ENCODE measurements at places on chromosomes 5 and 9.

GRCh38 chr5:133035224-133035623 lies 8.9 kb upstream of the ZCCHC10 start:
- no peak for DNase-seq

DNA sequence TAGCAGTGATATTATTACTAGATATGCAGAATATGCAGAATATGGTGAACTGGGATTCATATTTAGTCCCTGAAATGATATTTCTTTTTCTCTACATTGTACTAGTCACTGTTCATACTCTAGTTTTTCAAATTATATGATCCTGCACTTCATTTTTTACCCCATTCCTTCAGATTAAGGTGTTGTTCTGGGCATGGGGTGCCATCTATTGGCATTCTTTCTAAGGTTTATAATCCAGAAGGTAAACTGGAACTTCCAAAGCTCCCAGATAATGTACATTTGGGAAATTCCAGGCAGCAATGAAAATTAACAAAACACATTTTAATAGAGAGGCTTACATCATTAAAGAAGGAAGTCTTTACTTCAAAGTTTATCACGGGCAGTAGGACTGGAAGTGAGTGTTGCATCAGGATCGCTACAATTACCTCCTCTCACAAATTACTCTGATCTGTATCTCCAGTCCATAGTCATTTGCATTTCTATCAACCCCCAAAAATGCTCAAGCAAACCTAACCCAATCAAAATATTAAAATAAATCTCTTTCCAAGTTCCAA lies 12.5 kb downstream of the RFX3 start:
- no peak for DNase-seq

DNA sequence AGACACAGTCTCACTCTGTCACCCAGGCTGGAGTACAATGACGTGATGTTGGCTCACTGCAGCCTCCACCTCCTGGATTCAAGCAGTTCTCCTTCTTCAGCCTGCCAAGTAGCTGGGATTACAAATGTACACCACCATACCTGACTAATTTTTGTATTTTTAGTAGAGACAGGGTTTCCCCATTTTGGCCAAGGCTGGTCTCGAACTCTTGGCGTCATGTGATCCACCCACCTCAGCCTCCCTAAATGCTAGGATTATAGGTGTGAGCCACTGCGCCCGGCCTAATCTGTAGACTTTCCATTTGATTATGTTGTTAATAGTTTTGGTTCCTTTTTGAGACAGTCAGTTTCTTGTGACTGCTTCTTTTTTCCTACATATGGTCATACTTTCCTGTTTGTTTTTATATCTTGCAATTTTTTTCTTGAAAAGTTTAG lies 31.0 kb downstream of the MTREX start:
- DNase-seq: no peak

DNA sequence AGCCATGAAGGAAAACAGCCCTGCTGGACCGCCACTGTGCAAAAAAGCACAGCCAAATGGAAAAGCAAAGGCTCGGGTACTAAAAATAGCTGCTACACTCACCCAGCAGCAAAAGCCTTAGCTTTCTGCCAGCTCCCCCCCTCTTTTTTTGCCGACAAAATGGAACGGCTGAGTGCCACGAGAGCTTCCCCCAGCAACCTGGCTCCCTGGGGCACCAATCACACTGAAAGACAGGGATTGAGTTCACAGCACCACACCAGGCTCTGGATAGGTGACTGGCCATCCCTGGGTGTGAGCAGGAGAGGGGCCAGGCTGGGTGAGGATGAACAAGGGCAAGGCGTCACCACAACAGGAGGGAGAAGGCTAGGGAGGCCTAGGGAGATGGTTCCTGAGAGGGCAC lies 66.7 kb downstream of the SIL1 start:
- peak; percentile 16 for DNase-seq

DNA sequence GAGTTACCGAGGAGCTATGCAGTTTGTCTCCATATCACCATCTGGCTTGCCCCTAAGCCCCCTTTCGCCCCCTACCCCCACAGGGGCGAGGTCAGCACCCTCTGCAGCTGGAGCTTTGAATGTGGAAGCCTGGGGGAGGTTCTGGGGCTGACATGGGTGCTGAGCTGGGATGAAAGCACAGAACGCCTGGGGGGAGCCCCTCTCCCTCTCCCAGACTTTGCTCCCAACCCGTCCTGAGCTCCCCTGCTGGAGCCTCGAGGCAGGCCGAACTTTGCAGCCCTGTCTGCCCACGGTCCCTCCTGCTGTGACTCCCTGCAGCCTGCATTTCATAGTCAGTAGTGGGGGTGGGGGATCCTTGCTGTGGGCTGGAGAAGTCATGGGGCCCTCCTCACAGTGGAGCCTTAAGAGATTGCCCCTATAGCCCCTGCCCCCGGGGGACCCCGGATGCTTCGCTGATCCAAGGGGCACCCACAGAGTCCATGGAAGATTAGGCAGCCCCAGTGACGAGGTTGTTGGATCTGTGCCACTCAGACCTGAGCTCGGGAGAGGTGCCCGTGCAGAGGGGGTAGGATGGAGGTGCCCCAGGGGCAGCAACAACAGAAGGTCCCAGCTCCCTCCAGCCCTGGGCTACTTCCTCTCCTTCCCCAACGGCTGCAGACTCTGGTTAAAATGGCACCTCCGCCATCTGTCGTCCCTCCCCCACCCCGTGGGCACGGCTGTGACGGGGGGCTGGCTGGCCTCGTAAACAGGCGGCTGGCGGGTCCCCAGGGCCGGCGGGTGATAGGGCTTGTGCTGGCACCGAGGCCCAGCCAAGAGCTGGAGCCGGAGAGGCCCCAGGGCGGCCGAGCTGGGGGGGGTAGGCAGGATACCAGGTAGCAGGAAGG lies 162.0 kb downstream of the C9orf50 start:
- peak; percentile 46 for DNase-seq

DNA sequence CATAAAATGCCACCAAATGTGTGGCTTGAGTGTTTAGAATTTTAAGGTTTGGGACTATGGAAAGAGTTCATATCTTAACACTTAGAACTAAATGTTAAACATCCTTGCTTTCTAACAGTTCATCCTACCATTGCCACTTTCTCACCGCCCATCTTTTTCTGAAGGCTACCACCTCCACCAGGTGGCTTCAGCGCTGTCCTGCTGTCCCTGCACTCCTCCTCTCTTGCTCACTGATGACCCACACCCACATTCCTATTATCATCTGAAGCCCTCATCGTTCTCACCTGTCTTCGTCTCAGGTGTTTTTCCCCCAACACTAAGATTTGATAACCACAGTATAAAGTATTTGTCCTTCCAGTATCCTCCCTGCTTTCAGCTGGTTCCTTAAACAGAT lies 7.4 kb downstream of the MEGF10 start:
- DNase-seq: no peak

DNA sequence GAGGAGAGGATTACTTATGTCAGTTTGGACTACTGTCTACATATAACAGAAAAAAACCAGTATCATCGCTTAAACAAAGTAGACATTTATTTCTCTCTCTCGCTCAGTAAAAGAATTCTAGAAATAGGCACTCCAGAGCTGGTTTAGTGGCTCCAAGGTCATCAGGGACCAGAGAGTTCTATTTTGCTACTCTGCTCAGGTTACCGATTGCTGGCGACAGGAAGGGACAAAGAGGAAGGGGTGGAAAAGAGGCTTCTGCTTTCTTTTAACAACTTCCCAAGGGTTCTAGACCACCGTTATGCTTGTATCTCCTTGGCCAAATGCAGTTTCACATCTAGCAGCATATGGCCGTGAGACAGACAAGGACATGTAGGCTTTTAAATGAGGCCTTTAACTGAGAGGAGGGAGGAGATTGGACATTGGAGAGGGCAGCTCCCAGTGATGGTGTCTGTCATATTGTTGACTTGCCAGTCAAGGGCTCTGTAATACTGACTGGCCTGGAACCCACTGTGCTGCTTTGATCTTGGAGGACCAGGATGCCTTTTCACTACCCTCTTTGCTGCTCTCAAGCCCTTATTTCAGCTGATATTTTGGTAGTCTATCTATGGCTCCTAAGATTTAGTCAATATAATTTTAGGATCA lies 15.6 kb upstream of the DCP2 start:
- no peak for DNase-seq

DNA sequence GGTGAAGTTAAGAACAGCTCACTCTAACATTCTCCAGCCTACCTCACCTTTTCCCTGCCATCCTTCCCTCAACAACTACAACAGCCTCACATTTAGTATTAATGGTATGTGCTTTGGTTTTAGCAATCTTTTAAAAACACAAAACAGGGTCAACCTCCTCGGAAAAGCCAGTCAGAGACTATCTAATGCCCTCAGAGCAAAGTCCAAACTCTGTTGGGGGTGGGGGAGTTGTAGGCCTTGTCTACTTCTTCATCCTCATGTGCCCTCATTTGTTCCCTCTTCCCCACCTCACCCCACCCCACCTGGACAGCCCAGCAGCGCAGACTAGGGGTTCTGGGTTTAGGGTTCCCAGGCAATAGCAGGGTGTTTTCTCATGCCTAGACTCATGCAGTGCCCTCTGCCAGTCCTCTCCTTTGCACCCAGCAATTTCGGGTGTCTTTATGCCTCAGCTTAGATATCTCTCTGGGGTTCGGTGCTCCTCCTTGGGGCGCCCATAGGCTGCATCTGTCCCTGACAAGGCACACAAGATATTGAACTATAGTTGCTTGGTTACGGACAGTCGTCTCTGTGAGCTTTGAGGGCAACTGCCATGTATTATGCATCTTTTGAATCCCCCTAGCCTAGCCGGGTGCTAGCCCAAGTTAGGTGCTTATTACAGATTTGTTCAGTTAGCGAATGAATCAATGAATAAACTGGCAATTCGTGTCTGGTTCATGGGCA lies 762 bp upstream of the TCOF1 start:
- no peak for DNase-seq

- DNase-seq: no peak
These were observed 51.0 kb upstream of the NFIL3 start for GRCh38 chr9:91474656-91475055.

GRCh38 chr5:40429258-40430100 lies 250.2 kb upstream of the PTGER4 start:
- DNase-seq: no peak

- DNase-seq: no peak
These were observed at the start of gene GABRA1 for GRCh38 chr5:161847941-161848391. Gene GABRA1, plus strand, starts transcription at chr5:161848120. Its CDS starts 2,691 bp downstream, at chr5:161850811.

DNA sequence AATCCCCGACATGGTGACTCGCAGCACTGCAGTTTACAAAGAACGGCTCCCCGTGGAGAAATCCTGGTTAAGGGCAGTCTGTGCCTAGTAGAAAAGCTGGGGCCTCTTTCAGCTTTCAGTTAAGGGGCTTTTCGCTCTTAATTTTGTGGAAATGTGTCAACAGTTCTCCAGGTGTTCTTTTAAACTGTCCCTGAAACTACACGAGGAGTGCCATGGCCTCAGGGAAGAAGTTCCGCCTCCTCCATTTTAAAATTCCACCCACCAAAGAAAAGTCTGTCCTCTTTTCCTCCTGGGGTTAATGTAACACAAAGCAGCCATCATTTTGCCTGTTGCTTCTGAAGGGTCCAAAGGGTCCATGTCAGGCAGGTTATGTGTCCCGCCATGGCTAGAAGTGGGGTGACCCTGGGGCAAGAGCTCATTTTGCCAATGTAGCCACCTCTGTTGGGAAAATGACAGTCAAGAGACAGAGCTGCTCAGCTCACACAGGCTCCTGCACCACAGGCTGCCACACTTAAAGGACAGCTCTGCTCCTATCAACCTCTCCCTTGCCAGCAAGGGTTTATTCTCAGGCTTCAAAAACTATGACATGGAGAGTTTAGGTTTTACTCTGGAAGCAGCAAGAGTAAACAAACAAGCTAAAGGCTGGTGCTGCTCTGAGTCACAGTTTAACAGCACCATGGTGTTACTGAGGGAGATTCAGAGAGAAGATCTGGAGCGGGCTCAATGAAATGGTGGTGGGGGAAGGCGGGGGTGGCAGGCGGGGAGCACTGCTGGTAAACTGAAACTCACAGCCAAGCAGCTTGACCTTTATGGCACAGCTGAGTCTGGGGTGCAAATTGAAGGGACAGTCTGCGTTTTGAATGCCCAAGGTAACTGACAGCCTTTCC lies 3.2 kb downstream of the WHRN start:
- DNase-seq: peak; percentile 31

DNA sequence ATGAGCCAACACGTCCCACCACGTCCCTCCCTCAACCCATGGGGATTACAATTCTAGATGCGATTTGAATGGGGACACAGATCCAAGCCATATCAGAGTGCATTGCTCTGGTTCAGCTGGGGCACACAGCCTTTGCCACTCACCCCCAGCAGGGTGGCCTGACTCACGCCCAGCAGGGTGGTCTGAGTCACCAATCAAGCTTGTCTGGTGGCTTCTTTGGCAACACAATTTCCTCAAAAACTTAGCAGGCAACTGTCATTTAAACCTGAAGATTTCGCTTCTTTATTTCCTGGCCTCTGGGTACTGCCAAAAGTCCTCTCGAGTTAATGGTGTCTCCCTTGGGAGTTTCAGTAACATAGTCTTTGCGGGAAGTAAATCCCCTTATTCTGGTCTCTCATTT lies 16.3 kb upstream of the SEMA5A start:
- DNase-seq: no peak

Measured in prostate gland (tissue), 2 donors.